ENCODE measurements at places on chromosomes 5 and 9. TPM values are rescaled to one million over a fixed set of nuclear protein-coding genes. Genes with fewer than 3 reads are reported as not detected.

- peaks cover 4% of the 10 kb centered on the region for H3K4me1 ChIP-seq
- H3K27me3 ChIP-seq: no peaks in the 10 kb centered on the region
- H3K27ac ChIP-seq: no peak overlapping the region
- no peaks in the 10 kb centered on the region for H3K36me3 ChIP-seq
Measured at GRCh38 chr5:96657068-96657467, 5.1 kb upstream of the CAST start.

- H3K27me3 ChIP-seq: no peaks in the 10 kb centered on the region
- no peak overlapping the region for H3K27ac ChIP-seq
- no peak for DNase-seq
Measured at GRCh38 chr5:4479426-4479825, 660.7 kb upstream of the ADAMTS16 start.

GRCh38 chr5:10533226-10533625, 30.6 kb upstream of the ANKRD33B start:
- no peak for DNase-seq
- H3K27ac ChIP-seq: no peak overlapping the region
- peaks cover 18% of the 10 kb centered on the region for H3K4me1 ChIP-seq

DNA sequence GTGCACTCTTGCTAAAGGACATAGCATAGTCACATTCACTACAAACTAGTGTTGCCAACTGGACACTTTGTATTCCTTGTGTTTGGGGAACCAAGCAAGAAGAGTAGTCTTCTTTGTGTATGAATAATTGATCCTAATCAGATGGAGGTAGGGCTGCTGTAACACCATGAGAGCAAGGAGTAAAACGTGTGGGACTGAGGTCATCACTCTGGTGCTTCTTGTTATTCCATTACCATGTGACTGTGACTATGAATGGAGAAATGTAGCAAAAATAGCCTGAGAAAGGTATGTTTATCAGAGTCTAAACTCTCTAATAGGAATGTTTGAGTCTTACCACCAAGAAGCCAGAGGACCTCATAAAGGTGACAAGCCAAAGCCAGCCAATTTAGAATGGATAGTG, 966.9 kb downstream of the TAF11L14 start:
- DNase-seq: no peak
- no peak overlapping the region for H3K27ac ChIP-seq
- H3K27me3 ChIP-seq: no peaks in the 10 kb centered on the region
- no peaks in the 10 kb centered on the region for H3K36me3 ChIP-seq
- no peaks in the 10 kb centered on the region for H3K4me1 ChIP-seq

DNA sequence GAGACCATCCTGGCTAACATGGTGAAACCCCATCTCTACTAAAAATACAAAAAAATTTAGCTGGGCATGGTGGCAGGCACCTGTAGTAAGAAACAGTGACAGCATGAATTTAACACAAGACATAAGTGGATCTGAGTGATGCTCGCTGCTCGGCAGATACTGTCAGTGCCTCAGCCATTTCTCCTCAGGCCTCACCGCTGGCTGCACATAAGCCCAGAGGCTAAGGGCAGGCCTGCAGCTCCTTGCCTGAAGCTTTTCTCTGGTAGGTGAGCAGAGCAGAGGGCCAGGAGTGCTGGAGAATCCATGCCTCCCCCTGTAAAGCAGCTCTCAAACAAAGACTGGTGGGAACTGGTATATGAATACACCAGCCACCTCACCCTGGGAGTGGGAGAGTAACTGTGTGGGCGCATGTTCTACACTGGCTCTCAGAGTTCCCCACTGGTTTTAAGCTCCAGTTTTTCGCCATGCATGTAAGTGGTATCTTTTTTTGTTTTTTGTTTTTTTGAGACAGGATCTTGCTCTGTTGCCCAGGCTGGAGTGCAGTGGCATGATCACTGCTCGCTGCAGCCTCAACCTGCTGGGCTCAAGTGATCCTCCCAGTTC, 10.3 kb upstream of the CD72 start:
- no peak for DNase-seq
- no peaks in the 10 kb centered on the region for H3K4me1 ChIP-seq
- no peak overlapping the region for H3K4me3 ChIP-seq
- H3K27me3 ChIP-seq: no peaks in the 10 kb centered on the region

GRCh38 chr5:80181618-80182211, 74.1 kb downstream of the SERINC5 start:
- H3K27me3 ChIP-seq: no peaks in the 10 kb centered on the region
- no peak overlapping the region for H3K4me3 ChIP-seq
- H3K4me1 ChIP-seq: no peaks in the 10 kb centered on the region
- no peak for DNase-seq

MED27 gene
- 12.5 TPM for total RNA-seq

All from right atrium auricular region (tissue), 2 donors.